ENCODE measurements at places on chromosomes 1 and 21. TPM values are rescaled to one million over a fixed set of nuclear protein-coding genes. Genes with fewer than 3 reads are reported as not detected.
A peak's percentile ranks its signal among the peaks of the same experiment; 100 is the strongest.

ACTL8 gene
- total RNA-seq: not detected

DIRAS3 gene
- total RNA-seq: 2.8 TPM

DNA sequence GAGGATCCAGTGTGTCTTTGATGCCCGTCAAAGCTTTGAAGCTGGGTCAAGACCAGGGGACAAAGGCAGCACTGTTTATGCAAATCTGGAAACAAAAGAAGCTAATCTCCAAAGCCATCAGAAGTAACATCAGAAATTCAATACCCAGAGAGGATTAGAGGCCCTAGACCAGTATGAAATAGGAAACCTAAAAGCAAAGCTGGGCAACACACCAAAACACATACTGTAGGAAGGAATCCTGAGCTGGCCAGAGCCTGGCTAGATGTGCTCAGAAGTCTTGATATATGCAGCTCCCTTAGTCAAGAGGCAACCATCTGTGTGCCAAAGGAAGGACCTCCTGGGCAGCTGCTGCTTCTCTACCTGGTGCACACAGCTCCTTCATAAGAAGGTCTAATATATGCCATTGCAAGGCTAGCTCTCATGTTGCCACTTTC is 12.3 kb downstream of the COLGALT2 start:
- peak; percentile 62 for DNase-seq
- no peaks in the 10 kb centered on the region for H3K36me3 ChIP-seq
- H3K4me3 ChIP-seq: no peak overlapping the region
- H3K27ac ChIP-seq: no peak overlapping the region
- no peaks in the 10 kb centered on the region for H3K27me3 ChIP-seq
- no peaks in the 10 kb centered on the region for H3K4me1 ChIP-seq

FLG gene
- 0.91 TPM for total RNA-seq

SLC44A3 gene
- total RNA-seq: 16.2 TPM

- no peaks in the 10 kb centered on the region for H3K27me3 ChIP-seq
- H3K4me3 ChIP-seq: no peak overlapping the region
- H3K4me1 ChIP-seq: peaks cover 17% of the 10 kb centered on the region
- DNase-seq: no peak
These were observed 64.6 kb upstream of the WDR26 start for GRCh38 chr1:224499204-224499603.
